ENCODE measurements at places on chromosomes 3 and 15.

- DNase-seq = no peak
Observed at GRCh38 chr3:194910414-194910984, 224.8 kb downstream of the FAM43A start.

- DNase-seq = peak; percentile 35
Observed at GRCh38 chr3:174397848-174398247, 461.3 kb upstream of the NAALADL2 start.

- no peak for DNase-seq
Observed at GRCh38 chr3:171135549-171135948, 109.0 kb upstream of the SLC2A2 start.

- DNase-seq = peak; percentile 61
Observed at GRCh38 chr3:60809857-60810610, 441.2 kb downstream of the FHIT start.

DNA sequence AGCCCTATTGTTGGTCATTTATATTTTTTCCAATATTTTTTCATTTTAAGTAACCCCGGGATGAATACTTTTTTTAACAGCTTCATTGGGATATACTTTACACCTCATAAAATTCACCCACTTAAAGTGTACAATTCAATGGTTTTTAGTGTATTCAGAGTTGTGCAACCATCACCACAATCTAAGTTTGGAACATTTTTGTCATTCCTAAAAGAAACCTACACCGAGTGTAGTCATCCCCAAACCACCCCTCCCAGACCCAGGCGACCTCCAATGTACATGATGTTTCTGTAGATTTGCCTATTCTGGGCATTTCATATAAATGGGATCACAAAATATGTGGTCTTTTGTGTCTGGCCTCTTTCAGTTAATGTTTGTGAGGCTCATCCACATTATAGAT, 118.3 kb upstream of the FRMD4B start:
- no peak for DNase-seq

GRCh38 chr15:51251556-51251955, 86.8 kb downstream of the CYP19A1 start:
- DNase-seq = peak; percentile 18

DNA sequence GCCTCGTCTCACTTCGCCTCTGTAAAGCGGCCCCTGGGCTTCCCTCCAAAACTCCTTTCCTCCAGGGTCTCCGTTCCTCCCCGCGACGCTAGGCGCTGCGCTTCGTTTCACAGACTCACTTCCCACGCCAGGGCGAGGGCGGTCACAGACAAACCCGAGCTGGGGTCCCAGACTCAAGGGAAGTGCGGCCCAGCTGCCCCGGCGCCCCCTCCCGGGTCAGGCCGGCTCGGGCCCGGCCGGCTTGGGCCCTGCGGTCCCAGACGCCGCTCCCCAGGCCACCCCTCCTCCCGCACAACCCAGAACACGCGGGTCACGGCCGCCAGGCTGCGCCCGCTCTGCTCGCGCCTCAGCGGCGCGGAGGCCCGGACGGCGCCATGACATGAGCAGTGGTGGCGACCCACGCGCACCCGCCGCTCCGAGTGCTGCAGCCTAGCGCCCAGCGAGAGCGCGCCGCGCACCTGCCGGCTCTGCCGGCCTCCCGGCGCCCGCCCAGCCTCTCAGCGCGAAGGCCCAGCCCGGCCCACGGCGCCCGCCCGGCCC, 547 bp downstream of the NUP210 start:
- no peak for DNase-seq

- DNase-seq = no peak
Observed at GRCh38 chr3:125010393-125010792, 45.4 kb downstream of the HEG1 start.

GRCh38 chr3:197137751-197138150, 108.1 kb upstream of the MELTF start:
- no peak for DNase-seq

DNA sequence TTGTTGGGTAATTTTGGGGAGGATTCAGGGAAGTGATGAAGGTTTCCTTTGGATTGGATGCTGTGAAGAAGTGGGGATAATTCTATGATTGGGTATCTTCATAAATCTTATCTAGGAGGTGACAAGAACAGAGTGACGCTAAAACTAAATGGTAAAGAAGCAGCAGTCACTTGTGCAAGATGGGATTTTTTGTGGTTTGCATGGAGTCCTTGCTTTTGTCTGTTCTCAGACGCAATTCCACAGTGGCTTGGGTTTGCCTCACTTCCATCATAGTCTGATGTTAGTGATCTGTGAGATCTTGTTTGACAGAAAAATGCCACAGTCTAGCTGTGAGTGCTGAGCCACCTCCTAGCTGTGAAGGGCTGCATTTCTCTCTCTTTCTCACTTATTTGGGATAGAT, 26.9 kb downstream of the GTF2E1 start:
- DNase-seq = no peak

GRCh38 chr3:113698956-113699355, 2.5 kb upstream of the USF3 start:
- no peak for DNase-seq

DNA sequence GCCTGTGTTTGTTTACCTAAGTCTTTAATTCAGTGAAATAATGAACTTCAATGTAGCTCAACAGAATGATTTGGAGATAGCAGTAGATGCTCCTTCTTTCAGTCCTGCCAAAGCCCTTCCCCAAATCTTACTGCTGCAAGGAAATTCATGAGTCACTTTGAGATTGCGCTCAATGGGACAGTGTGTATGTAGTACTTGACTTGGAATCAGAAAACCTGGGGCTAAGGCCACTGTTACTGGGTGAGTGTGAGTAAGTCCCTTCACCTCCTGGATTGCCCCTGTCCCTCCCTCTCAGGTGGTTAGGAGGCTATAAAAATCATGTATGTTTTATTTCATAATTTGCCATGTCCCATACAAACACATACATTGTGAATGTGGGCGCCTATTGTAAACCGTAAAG, 29.9 kb downstream of the ATP13A5 start:
- no peak for DNase-seq

- DNase-seq = no peak
Observed at GRCh38 chr3:84082726-84083125, 876.1 kb upstream of the CADM2 start.
